ENCODE measurements at places on chromosomes 6 and 20.
A peak's percentile ranks its signal among the peaks of the same experiment; 100 is the strongest.

- DNase-seq = no peak
Measured at GRCh38 chr6:18609715-18610114, 222.6 kb downstream of the RNF144B start.

GRCh38 chr6:11714798-11715285, 63.8 kb downstream of the ADTRP start:
- no peak for DNase-seq

DNA sequence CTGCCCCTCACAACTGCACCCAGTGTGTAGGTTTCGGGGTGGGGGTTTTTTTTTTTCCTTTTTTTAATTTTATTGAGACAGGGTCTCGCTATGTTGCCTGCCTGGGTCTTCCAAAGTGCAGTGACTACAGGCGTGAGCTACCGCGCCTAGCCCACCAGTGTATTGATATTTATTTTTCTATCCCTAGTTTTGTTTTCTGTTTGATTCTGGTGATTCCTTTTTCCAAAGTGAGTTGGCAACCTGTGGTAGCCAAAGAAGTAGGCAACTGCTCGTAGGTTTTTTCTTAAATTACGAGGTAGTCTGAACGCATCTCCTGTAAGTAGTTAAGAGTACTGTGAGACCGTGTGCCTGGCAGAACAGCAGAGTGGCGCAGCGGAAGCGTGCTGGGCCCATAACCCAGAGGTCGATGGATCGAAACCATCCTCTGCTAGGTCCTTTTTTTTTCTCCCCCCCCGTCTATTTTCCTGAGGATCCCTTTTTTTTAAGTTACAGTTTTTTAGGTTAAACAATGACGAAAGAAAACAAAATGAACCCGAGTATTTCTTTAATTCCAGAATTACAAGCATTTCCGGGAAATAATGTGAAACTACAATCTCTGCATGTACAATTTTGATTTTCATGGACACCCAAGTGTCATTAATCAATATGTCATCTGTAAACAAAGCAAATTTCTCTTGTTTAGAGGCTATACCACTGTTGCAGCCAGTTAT, 78.7 kb upstream of the BTN3A2 start:
- DNase-seq = peak; percentile 68

DNA sequence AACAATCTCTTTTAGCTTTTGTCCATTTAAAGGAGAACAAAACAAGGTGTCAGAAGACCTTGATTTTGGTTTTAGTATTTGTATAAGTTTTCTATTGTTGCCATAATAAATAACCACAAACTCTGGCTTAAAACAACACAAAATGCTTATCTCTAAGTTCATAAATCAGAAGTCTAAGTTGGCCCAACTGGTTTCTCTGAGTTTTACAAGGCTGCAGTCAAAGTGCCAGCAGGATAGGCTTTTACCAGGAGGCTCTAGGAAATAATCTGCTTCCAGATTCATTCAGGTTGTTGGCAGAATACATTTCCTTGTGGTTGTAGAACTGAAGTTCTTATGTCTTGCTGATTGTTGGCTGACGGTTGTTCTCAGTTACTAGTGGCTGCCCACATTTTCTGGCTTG, 147.2 kb upstream of the HMGCLL1 start:
- no peak for DNase-seq

DNA sequence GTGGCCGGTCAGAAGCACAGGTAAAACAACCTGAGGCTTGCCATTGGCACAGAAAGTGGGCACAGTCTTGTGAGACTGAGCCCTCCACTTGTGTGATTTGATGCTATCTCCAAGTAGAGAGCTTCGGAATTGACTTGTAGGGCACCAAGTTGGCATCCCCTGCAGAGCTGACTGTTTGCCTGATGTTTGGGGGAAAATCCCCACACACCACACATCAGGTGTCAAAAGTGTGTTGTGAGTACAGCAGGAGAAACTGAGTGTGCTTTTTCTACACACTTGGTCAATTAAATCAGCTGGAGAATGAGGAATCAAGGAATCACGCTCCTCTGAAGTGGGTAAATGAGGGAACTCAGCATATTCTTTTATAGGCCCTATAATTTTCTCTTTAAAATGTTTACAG, 989 bp downstream of the SERINC3 start:
- DNase-seq = no peak

DNA sequence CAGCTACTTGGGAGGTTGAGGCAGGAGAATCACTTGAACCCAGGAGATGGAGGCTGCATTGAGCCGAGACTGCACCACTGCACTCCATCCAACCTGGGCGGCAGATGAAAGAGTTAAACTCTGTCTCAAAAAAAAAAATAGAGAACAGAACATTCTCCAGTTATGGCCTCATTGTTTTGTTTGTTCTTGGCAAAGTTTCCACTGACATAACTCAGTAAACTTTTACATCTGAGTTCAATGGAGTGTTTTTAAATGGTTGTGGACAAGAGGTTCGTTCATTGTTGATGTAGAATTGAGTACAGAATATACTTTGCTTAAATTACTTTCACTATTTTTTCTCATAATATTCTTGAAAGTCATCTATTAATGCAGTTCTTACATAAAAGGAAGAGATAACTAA, 42.2 kb upstream of the IFNGR1 start:
- peak; percentile 54 for DNase-seq

- DNase-seq = no peak
Measured at GRCh38 chr6:152879681-152880080, 103.2 kb downstream of the FBXO5 start.

- no peak for DNase-seq
Measured at GRCh38 chr6:45293306-45293705, 34.8 kb upstream of the RUNX2 start.

DNA sequence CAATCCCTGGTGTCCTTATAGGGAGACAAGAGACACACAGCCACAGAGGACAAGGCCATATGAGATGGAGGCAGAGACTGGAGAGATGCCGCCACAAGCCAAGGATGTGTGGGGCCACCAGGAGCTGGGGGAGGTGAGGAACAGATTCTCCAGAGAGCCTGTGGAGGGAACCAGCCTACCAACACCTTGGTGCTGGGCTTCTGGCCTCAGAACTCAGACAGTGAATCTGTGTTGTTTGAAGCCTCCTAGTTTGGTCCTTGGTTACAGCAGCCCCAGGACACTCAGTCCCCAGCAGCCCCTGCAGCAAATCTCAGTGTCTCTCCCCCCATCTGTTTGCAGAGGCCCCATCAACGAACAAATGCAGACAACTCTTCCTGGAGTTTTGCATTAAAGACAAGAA, 73.2 kb upstream of the BHLHE23 start:
- no peak for DNase-seq

DNA sequence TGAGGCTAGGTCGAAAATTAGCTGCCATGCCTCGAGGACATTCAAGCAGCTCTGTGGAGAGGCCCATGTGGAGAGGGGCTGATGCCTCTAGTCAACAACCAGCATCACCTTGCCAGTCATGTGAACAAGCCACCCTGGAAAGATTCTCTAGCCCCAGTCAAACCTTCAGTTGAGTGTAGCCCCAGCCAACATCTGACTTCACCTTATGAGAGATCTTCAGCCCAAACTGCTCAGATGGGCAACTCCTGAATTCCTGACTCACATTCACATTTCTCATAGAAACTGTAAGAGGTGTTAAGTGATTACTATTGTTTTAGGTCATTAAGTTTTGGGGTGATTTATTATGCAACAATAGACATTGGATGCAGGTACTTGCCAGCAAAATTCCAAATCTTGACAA, 44.9 kb downstream of the GJA10 start:
- no peak for DNase-seq
